Uterine smooth muscle cell (primary cell): ENCODE measurements at places on chromosomes 5 and 9. TPM values are rescaled to one million over a fixed set of nuclear protein-coding genes. Genes with fewer than 3 reads are reported as not detected.

The IL33 gene
- total RNA-seq, result 24.7 and 44.6 TPM in 2 replicates

The PAEP gene
- not detected in 2 replicates for total RNA-seq

The FAM163B gene
- not detected in 2 replicates for total RNA-seq

The PCDHA9 gene
- 0.11 and 0.12 TPM in 2 replicates for total RNA-seq

The PFN3 gene
- not detected in 2 replicates for total RNA-seq
